Amniotic stem cell (primary cell): ENCODE measurements at places on chromosomes 3 and 15.

- DNase-seq = no peak
These were observed 59.2 kb downstream of the RSRC1 start for GRCh38 chr3:158169091-158169491.

GRCh38 chr3:42685891-42686820, 819 bp downstream of the KLHL40 start:
- DNase-seq = no peak

GRCh38 chr3:101936419-101937356, 87.4 kb downstream of the NFKBIZ start:
- DNase-seq = peak; percentile 73

DNA sequence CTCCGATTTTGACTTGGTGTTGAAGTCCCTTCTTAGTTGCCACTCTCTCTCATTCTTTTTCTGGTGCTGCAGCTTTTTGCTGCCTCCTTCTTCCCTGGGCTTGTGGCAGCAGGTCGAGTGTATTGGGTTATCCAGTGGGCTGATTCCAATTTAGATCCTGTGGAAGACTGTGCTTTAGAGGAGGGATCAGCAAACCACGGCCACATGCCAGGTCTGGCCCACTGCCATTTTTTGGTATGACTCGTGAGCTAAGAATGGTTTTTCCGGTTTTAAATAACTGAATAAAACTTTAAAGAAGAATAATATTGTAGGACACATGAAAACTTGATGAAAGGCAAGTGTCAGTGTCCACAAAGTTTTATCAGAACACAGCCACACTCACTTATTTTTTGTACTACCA, 330.5 kb downstream of the ROBO2 start:
- DNase-seq = no peak

GRCh38 chr15:27183201-27183600, 212.2 kb downstream of the GABRG3 start:
- no peak for DNase-seq

DNA sequence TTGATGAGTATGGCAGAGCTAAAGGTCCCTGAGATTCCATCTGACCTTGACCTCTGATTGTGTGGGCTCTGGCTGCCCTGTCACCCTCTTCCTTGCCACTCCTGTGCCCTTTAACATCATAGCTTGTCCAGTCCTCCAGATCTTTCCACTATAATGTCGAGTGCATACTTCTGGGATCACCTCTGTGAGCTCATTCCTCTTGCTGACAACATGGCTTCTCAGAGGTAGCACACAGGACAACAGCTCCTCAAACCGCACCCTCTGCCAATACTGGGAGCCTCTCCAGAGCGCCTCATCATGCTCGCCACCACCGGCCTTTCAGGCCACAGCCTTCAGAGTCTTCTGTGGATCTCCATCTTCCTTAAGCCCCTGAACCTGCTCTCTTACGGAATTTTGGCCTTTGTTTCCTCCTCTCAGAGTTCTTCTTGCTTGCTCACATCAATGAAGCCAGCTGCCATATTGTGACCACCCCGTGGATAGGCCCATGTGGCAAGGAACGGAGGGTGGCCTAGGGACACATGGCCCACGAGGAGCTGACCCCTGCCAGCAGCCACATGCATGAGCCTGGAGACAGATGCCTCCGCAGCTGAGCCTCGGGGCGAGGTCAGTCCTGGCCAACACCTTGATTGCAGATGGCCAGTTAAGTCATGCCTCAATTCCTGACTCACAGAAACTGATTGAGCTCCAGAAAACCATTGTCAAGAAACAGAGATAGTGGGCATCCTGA, 31.1 kb downstream of the PLA2G4D start:
- DNase-seq = no peak

GRCh38 chr3:193665370-193665989, 72.5 kb downstream of the OPA1 start:
- DNase-seq = no peak

DNA sequence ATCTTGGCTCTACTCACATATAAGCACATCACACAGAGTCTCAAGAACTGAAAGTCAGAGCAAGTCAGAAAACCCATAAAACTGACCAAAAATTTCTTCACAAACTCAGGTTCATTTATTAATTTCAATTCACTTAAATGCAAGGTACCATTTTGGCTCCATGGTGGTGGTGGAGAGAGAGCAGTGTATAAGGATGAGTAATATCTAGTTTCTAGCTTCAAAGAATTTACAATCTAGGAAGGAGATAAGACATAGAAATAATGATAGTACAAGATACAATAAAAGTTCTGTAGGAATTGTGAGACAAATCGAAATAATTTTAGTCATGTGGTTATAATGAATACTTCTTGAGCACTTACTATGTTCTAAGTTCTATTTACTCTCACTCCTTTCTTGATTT, 6.7 kb upstream of the TP53BP1 start:
- DNase-seq = no peak

DNA sequence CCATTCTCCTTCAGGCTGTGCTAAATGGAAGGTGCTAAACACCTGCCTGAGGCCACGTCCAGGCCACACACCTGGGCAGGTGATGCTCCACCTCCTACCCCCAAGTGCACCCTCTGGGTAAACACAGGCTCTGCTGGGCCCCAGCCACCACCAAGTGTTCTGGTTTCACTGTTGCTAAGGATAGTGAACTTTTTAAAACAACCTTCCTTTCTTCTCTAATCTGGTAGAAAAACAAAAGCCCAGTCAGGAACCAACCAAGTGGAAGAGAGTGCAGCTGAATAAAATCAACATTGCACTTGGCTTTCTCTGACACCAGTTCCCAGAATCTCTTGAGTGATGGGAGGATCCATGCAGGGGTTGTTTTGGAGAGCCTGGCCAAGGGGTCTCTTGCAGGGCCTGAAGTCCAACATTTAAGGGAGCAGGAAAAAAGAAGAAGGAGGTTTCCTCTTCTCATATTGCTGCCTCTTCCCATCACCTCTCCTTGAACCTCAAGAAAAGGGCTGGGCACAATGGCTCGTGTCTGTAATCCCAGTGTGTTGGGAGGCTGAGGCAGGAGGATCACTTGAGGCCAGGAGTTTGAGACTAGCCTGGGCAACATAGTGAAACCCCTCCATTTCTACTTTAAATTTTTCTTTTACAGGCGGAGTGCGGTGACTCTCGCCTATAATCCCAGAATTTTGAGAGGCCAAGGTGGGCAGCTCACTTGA, 26.2 kb upstream of the ATP13A3 start:
- no peak for DNase-seq

- no peak for DNase-seq
These were observed 445.5 kb upstream of the TBL1XR1 start for GRCh38 chr3:177642804-177643125.

DNA sequence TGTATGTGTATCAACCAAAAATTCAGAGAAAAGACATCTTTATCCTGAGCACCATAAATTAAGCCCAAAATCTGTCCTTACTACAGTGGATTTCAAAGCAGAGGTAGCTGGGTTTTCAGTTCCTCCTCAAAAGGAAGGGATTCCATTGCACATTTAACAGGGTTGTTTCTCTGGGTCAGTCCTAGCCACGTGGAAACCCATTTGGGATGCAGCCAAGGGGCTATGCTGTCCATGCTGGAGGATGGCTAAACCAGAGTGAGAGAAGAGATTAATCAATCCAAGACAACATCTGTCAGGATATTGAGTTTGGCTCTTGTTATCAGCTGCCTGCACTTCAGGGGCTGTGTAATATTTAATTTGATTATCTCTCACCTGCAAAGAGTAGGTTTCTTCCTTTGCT, 28.1 kb downstream of the LSAMP start:
- DNase-seq = no peak

DNA sequence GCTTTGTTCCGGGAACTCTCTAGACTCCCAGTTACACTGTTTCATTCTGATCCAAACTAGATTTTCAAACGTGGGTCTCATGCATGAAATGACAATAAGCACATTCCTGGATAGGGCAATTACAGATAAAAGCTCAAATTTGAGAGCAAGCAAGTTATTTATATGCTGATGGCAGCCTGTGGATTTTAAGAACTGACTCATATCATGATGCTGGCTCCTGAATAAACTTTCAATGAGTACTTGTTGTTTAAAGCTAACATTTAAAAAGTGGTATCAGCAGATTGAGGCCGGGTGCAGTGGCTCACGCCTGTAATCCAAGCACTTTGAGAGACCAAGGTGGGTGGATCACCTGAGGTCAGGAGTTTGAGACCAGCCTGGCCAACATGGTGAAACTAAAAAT, 66.6 kb downstream of the LEO1 start:
- DNase-seq = no peak

DNA sequence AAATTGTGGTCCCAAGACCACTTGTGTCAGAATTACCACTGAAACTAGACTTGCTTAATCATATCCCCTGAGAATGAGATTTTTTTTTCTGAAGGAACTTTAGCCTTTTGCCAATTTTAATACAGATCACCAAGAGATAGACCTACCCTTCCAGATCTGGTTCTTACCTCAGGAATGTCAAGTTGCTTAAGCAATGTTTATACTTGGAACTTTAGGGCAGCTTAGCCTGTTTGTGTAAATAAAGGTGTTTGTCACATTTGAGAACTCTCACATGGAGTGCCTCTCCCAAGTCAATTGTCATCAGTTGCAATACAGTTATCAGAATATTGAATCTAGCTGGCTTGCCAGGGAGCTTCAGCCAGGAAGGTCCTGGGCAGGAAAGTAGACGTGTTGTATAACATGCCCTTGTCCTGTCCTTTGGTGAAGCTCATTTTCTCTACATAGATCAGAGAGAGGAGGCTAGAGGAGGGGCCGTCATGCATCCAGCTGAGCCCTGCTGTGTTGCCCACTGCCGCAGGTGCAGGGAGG, 3.9 kb downstream of the GPD1L start:
- no peak for DNase-seq

- no peak for DNase-seq
These were observed 183.3 kb downstream of the WDR76 start for GRCh38 chr15:44010089-44010488.

GRCh38 chr3:3085782-3086181, 24.4 kb downstream of the IL5RA start:
- no peak for DNase-seq
